ENCODE measurements at places on chromosomes 4 and X. TPM values are rescaled to one million over a fixed set of nuclear protein-coding genes. Genes with fewer than 3 reads are reported as not detected.
A peak's percentile ranks its signal among the peaks of the same experiment; 100 is the strongest.

The CSN1S1 gene
- total RNA-seq, result not detected

GRCh38 chrX:119573840-119574393 is 446 bp upstream of the UBE2A start:
- DNase-seq, result peak; percentile 57

The SSX2 gene
- total RNA-seq, result not detected

The THAP6 gene
- total RNA-seq, result 6.8 TPM

- peak; percentile 53 for DNase-seq
Observed at GRCh38 chrX:139738581-139738980, 30.6 kb upstream of the MCF2 start.

- no peak for DNase-seq
Observed at GRCh38 chrX:131725001-131725654, 181.3 kb downstream of the OR13H1 start.
